Immature natural killer cell (primary cell): ENCODE measurements at places on chromosomes 3 and 15.

DNA sequence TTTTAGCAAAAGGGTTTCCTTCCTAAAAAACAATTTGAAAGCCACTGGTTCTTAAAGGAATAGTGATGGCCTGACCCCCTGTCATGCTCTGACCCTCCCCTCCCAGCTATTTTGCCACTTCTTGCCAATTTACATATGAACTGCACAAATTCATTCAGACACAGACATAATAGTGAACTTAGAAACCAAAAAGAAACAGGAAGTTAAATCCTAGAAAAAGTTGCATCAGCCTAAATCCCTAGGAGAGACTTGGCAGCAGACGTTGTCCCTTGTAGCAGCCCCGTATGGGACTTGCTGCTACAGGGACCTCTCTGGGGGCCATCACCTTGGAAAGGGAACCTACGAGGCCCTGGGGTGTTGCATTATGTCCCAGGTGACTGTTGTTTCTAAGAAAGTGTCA is 14.3 kb upstream of the PDE8A start:
- no peaks in the 10 kb centered on the region for H3K36me3 ChIP-seq
- H3K27me3 ChIP-seq: peaks cover 4% of the 10 kb centered on the region
- no peak overlapping the region for H3K4me3 ChIP-seq
- DNase-seq: no peak

GRCh38 chr3:157406394-157406793 is 30.3 kb upstream of the PTX3 start:
- H3K27me3 ChIP-seq: peaks cover 2% of the 10 kb centered on the region
- H3K36me3 ChIP-seq: no peaks in the 10 kb centered on the region
- H3K4me3 ChIP-seq: no peak overlapping the region
- no peak overlapping the region for H3K27ac ChIP-seq
- no peaks in the 10 kb centered on the region for H3K4me1 ChIP-seq

DNA sequence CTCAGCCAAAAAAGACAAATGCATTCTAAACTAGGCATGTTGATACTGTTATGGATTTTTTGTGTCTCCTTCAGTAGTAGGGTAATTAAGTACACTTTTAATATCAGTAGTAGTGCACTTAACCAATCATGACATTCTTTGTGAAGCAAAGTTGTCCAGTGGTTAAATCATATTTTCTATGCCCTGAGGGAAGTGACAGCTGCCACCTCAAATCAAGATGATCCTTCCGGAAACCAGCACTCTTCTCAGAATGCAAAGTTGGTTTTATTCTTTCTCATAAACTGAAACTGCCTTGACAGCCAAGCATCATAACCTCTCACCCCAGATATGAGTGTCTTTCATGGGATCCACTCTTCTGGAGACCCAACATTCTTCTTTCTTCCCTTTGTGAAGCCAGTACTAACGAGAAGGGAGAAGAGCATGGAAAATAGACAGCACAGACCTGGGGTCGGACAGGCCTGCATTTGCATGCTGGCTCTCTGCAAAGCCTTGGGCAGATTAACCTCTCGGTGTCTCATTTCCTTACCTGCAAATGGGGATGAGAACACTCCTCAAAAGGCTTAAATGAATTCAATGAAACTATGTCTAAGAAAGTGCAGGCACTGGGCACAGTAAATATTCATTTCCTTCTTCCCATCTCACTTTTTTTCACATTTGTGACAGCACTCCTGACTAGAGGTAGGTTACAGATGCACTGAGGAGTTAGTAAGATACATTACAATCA is 13.2 kb downstream of the AAGAB start:
- H3K27me3 ChIP-seq: no peaks in the 10 kb centered on the region
- peaks cover 29% of the 10 kb centered on the region for H3K4me1 ChIP-seq
- DNase-seq: no peak

- H3K27me3 ChIP-seq: peaks cover 4% of the 10 kb centered on the region
- H3K36me3 ChIP-seq: no peaks in the 10 kb centered on the region
- no peak overlapping the region for H3K4me3 ChIP-seq
- H3K4me1 ChIP-seq: no peaks in the 10 kb centered on the region
Observed at GRCh38 chr15:44219073-44219472, 24.0 kb upstream of the FRMD5 start.

- no peaks in the 10 kb centered on the region for H3K4me1 ChIP-seq
- no peaks in the 10 kb centered on the region for H3K27me3 ChIP-seq
- no peak for DNase-seq
- no peak overlapping the region for H3K27ac ChIP-seq
Observed at GRCh38 chr15:99744142-99744541, 10.9 kb upstream of the LYSMD4 start.

GRCh38 chr15:63712828-63713520 is 115.8 kb downstream of the FBXL22 start:
- peaks cover 20% of the 10 kb centered on the region for H3K36me3 ChIP-seq
- H3K4me3 ChIP-seq: no peak overlapping the region
- DNase-seq: no peak
